ENCODE measurements at places on chromosomes 4 and X.

DNA sequence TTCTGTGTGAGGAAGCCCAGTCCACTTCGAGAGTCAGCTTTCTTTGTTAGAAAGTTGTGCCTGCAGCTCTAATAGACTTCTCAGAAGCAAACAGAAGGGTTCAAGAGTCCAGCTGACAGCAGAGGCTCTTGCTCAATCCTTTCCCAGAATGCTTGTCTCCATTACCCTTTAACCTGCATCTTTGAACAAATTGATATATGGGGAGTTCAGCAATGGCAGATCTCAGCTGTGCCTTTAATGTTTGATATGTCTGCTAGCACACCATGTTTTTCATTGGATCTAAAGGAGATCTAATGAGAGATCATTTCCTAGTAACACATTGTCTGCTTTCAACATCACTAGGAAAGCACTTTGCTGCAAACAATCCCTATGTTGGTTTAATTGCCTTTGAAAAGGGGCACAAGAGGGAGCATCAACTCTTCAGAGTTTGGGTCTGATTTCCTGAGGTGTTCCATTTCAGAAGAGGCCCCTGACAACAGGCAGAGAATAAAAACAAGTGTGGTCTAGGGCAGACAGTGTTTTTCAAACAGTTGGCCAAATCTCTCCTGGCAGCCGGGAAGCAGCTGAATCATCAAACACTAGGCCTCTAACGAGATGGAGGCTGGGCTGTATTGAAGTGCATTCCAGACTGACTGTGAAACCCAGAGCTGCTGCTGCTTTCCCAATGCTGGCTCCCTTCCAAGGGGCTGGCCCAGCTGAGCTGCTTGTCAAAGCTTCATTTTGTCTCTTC is 55.5 kb downstream of the LUZP4 start:
- no peak for DNase-seq

GRCh38 chr4:77994194-77994721 is 62.9 kb upstream of the FRAS1 start:
- no peak for DNase-seq

GRCh38 chrX:42151808-42152207 is 228.5 kb upstream of the CASK start:
- no peak for DNase-seq

GRCh38 chr4:26048378-26048882 is 134.4 kb downstream of the SMIM20 start:
- DNase-seq = no peak

DNA sequence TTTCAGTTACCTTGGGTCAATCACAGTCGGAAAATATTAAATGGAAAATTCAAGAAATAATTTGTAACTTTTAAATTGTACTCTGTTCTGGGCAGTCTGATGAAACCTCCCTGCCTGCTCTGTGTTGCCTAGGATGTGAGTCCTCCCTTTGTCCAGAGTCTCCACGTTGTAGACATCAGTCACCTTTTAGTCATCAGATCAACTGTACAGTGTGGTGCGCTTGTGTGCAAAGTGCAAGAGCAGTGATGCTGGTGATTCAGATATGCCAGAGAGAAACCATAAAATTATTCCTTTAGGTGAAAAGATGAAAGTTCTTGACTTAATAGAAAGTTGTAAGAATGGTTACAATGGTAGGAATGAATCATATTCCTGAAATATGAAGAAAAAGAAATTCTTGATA is 1.4 kb downstream of the SPATA4 start:
- DNase-seq = no peak

DNA sequence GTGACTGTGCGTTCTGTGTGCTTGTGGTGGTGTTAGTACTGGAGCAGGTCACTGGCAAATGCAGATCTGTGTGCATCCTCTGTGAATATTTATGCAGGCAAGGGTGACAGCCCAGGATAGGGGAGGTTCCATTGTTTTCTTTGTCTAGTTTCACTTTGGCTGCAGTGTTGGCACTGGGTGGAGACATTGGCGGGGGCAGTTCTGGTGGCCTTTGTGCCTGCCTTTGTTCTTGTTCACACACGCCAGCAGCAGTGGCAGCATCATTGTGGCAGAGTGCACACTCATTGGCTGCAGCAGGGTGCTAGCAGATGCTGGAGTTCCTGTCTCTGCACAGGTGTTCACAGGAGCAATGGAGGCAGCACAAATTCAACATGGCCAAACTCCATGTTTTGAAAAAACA is 495.3 kb downstream of the UBE2NL start:
- DNase-seq = no peak

GRCh38 chrX:100194082-100194775 is 215.8 kb downstream of the PCDH19 start:
- no peak for DNase-seq

GRCh38 chr4:168930413-168931196 is 79.5 kb downstream of the CBR4 start:
- DNase-seq = no peak

- DNase-seq = no peak
Observed at GRCh38 chr4:26253968-26254367, 66.8 kb upstream of the RBPJ start.

DNA sequence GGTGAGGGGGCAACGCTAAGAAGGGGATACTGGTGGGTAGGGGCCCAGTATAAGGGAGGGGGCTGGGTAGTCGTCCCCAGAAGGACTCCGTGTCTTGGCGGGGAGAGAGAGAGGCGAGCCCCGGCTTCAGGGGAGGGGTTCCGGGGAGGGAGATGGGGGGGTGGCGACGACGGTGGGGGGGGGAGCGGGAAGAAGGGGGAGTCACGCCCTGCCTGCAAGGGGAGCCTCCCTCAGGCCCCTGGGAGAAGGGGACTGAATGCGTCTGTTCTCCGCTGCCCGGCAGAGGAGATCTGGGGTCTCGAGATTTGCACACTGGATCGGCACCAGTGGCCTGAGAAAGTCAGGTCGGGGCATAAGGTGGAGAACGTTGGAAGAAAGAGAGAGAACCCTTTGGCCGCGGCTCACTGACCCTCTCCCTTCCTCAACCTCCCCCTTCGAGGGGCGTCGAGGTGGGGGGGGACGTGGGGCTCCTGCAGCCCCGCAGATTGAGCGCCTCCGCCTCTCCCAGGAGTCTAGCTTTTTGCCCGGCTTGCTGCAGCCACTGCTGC is 609 bp upstream of the BCORL1 start:
- DNase-seq = no peak

DNA sequence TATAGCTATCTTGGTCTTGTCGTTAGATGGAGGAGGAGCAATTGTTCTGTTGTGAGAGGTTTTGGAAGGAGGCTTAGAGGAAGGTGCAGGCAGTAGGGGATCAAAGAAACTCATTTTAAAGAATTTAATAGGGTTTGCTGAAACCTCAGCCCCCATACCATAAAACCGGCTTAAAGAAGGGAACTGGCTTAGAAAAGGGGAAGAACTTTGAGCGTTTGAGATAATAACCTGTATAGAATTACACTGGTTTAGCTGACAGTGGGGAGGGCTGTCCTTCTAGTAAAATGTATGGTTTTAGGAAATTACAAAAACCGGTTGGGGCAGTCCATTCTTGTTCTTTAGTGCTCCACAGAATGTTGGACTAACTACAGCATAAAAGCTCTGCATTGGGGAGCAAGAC is 128.1 kb downstream of the KDM6A start:
- no peak for DNase-seq

DNA sequence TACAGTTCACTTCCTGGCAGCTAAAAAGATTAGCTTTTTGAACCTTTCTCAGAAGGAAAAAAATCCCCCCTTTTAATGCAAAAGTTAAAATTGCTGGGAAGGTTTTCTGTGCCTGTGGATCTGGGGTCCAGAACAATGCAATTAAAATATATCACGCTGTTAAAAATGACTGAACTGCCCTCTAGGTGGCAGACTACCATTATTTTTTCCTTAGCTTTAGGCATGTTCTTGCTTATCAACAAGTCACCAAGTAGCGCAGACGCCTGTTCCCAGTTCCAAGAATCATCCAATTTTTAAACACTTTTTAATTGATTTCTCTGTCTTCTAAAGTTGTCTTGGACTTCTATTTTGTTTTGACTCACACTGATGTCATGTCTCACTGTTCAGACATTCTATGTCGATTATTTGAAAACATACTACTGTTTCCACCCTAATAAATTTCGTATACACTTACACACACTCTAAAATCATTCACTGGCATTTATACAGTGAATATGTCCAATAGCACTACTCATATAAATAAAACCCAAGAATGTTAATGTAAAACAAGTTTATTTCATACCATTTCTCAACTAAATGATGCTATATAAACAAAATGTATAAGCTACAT is 661.6 kb downstream of the RAPGEF2 start:
- no peak for DNase-seq

GRCh38 chr4:16067515-16067914 is 16.3 kb downstream of the PROM1 start:
- no peak for DNase-seq

- DNase-seq = no peak
Observed at GRCh38 chr4:186813377-186814068, 89.9 kb upstream of the FAT1 start.

DNA sequence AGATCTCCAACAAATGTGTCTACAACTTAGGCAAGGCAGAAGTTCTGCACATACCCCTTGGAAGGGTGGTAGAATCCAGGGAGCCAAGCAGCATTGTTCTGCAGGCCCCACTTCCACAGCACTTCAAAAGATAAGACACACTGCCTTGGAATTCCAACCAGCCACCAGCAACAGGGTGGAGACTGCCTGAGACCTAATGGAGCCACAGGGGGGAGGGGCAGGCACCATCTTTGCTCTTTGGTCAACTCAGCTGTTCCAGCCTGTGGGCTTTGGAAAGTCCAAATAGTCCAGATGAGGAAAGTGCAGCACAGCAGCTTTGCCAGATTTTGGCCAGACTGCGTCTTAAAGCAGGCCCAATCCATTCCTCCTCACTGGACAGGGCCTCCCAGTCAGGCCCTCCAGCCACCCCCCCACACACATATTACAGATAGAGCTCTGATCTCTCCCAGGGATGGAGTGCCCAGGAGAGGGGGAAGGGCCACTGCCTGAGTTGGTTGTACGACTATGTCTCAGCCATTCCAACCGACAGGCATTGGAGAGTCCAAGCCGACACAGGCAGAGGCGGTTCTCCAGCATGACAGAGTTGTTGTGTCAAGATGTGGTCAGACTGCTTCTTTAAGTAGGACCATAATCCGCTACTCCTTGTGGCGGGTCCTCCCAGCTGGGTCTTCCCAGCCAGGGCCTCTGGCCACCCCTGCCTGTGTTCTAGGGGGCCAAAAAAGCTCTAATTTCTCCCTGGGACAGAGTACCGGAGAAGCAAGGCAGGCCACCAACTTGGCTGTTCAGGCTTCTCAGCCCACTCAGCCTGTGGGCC is 42.5 kb upstream of the ANTXR2 start:
- DNase-seq = no peak

- no peak for DNase-seq
Observed at GRCh38 chrX:8604131-8604530, 127.8 kb downstream of the ANOS1 start.

DNA sequence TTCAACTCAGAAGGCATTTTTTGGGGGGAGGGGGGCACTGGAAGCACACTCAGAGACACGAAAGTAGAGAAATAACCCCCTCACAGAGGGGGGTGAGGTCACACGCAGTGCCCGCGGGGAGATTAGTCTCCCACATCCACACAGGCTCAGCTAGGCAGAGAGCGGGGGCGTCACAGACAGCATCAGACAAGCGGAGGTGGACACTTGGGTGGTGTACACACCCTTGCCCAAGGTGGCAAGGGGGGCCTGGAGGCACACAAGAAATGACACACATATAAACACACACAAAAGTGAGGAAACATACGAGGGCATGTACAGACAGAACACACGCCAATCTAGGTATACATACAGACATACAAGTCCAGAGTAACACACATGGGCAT is 637 bp upstream of the SYN1 start:
- DNase-seq = no peak

DNA sequence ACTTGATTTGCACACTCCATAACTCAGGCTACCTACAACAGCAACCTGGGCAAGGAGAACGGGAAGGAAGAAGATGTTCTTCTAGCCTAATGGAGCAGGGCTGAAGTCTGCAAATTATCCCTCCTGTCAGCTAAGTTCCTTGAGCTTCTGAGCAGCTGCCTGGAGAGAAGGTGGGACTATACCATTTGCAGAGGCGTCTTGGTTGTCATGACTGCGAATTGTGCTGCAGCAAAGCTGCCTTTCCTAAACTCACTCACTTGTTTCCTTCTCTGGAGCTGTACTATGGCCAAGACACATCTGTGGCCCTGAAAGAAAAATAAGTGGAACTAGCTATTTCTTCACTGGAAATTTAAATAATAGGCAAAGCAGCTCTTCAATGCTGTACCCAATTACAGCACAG is 682.4 kb upstream of the GRIA3 start:
- DNase-seq = no peak

- no peak for DNase-seq
Observed at GRCh38 chr4:185786422-185786821, 25.6 kb downstream of the SORBS2 start.

DNA sequence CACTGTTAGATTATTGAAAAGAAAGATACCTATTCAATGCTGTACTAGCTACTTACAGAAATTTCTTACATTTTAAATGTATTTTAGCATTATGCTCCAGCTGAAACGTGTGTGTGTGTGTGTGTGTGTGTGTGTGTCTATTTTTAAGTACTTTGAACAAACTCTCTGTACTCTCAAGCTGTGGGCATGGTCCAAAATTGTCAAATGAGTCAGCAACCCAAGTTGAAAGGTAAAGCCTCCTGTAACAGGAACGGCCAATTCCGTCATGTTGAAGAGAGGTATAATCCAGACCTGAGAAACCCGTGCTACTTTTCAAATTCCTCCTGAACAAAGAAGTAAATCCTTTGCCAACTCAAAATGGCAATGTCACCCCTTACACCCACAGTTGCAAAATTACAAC is 20.5 kb downstream of the MAOB start:
- DNase-seq = no peak

DNA sequence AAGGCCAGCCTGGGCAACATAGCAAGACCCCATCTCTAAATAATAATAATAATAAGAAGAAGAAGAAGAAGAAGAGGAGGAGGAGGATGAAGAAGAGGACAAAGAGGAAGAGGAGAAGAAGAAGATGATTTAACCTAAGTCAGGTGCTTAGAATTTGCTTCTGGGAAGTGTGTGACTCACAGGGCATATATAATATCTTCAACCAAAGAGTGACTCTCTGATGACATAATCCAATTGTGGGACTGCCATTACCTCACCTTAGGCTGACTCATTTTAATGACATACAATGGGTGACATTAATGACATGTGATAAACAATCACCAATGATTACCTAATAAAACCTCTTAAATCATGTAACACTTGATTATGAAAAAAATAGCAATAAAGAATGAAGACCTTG is 32.7 kb upstream of the MBTPS2 start:
- no peak for DNase-seq

DNA sequence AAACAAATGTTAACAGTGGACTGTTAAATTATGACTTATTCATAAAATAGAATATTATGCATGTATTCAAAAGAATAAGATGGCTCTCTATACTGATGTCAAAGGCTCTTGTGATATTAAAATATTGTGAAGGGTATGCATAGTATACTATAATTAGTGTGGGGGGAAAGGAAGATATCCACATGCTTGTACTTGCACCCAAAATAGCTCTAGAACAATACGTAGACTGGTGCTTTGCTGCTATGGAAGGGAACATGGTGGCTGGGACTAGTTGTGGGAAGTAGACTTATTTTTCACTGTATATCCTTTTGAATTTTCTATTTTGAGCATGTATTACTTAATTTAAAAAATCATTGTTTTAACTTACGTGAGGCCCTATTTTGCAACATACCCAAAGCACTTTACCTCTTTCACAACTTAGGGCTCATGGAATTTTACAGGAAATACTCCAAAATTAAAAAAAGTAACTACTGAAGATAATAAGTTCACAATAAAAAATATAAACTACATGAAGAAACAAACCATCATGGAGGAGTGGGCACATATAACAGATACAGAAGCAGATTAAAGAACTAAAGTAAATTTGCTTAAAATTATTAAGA is 7.9 kb downstream of the PGRMC2 start:
- no peak for DNase-seq

GRCh38 chr4:2009651-2010233 is 968 bp upstream of the NELFA start:
- DNase-seq = no peak

Data from stimulated activated CD4-positive, alpha-beta T cell treated with anti-CD3 and anti-CD28 coated beads, Interleukin-1b, Interleukin-23, amount 100 ng/mL, for 1 hour (primary cell).